Adipocyte (in vitro differentiated cells): ENCODE measurements at places on chromosomes 6 and 20.
A peak's percentile ranks its signal among the peaks of the same experiment; 100 is the strongest.

- no peak for DNase-seq
These were observed 59.9 kb upstream of the TINAG start for GRCh38 chr6:54248319-54248718.

DNA sequence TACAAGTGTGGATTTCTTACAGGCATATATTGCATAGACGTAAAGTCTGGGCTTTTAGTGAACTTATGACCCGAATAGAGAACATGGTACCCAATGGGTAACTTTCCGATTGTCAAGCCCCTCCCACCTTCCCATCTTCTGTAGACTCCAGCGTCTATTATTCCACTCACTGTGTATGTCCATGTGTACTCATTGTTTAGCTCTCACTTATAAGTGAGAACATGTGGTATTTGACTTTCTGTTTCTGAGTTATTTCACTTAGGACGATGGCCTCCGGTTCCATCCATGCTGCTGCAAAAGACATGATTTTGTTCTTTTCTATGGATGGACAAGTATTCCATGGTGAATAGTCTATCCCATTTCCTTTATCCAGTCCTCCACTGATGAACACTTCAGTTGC is 306.4 kb downstream of the CD83 start:
- no peak for DNase-seq

GRCh38 chr20:9015984-9016324 is 52.9 kb upstream of the PLCB4 start:
- DNase-seq: peak; percentile 46

- DNase-seq: peak; percentile 66
These were observed 37.5 kb downstream of the LAMA4 start for GRCh38 chr6:112216662-112217551.

DNA sequence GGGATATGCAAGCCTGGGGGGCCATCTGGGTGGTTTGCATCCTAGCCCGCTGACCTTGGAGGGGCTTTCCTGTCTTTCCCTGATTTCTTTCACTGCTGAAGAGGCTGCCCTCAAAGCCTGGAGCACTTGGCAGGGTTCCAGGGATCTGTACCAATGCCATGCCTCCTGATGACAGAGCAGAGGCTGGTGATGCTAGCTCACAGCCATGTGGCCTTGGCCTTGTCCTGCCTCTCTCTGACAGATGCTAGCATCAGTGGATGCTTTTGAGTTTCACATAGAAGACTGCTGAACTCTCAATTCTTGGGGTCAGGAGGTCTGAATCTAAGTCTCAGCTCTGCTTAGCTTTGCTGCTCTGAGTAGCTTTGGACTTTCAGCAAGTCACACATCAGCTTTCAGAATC is 21.9 kb upstream of the RREB1 start:
- DNase-seq: no peak

GRCh38 chr6:38579010-38579628 is 60.6 kb downstream of the BTBD9 start:
- DNase-seq: no peak

GRCh38 chr6:103079867-103080266 is 1686.4 kb downstream of the GRIK2 start:
- no peak for DNase-seq

DNA sequence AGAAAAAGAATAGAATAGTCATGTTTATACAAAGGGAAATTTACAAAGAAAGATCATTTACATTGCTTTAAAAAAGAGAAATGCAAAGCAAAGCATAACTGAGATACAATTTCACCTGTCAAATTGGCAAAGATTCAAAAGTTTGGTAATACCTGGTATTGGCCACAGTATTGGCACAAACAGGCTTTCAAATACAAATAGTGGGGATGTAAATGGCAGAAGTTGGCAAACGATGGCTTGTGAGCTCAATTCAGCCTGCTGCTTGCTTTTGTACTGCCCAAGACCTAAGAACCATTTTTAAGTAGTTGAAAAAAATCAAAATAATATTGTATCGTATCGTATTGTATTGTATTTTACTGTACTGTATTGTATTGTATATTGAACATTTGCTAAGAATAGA is 194.5 kb upstream of the JAG1 start:
- DNase-seq: no peak

DNA sequence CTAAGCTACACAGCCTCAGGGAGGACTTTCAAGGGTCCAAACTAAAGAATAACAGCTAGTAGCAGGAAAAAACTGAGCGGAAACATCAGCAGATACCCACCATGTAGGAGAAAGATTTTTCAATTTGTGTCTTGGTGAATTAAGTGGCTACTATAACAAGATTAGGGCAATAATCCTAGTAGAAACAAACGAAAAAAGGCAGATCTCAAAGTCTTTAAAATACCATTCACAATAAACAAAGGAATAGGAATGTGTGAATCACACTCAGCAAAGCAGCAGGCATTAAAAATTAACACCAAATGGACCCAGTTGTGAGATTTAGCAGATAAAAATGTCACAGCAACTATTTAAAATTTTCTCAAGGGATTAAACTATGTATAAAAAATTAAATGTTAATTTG is 761.2 kb downstream of the TENT5A start:
- DNase-seq: no peak

- DNase-seq: peak; percentile 30
These were observed 30.3 kb upstream of the NXT1 start for GRCh38 chr20:23320317-23320716.
